ENCODE measurements at places on chromosomes 7 and 10. TPM values are rescaled to one million over a fixed set of nuclear protein-coding genes. Genes with fewer than 3 reads are reported as not detected.

DNA sequence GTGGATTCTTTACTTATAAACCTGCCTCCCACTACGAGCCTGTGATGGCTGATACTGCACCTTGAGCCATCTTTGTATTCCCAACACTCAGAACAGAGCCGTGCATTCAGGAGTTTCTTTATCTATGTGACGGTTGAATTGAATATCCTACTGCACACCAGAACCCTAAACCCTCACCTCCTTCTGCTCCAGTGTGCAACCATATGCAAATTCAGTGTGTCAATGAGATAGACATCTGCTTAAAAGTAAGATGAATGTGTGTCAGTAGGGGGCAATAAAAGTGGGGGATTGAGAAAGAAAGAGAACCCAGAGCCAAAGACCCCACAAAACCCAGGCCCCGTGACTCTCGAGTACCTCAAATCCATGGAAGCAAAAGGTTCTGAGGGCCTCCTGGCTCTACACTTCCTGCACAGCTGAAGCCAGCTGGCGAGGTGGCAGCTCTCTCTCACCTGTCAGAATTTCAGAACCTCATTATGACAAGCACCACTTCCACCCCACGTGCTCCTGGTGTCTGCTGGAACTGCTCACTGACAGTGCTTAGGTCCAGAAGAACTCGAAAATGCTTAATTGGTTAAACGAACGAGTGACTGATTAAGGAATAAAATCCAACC, 143.3 kb upstream of the GPR26 start:
- no peak for DNase-seq

DNA sequence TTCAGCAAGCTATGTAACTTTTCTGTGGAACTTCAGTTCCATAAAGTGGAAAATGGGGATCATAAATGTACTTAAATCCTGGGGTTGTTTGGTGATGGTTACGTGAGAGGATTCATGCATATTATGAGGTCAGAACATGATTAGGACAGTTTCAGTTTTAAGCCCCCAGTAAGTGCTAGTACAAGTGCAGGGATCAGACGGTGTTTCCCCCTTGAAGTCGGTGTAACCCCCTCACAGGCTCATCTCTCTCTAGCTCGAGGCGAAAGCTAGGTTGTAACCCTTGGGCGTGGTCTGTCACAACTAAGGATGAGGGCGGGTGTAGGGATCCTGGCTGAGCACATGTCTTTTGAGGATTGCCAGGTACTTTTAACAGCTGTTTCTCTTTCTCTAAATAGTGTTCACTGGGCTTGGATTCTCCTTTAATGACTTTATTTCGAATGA, 84.7 kb downstream of the SPAG6 start:
- peak; percentile 28 for DNase-seq

KIFBP gene
- total RNA-seq, result 42.5 TPM

DNA sequence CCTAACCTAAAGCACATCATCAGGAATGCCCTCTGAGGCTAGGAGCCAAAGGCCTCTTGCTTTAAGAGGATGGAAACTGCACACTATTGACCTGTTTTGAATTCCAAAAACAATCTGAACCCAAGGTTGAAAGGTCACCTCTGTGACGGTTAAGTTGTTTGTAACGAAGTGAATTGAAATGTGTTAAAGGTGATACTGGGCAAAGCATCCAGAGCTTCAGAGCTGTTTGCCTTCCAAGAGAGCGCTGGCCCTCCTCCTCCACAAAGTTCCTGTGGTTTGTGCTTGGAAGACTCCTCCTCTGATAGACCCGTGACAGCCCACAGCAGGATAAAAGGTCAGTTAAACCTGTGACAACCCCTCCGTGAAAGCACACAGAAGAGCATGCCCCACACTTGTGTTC, 133.7 kb upstream of the CTTNBP2 start:
- DNase-seq, result no peak

IDI2 gene
- total RNA-seq, result not detected

TRPV5 gene
- not detected for total RNA-seq

DNA sequence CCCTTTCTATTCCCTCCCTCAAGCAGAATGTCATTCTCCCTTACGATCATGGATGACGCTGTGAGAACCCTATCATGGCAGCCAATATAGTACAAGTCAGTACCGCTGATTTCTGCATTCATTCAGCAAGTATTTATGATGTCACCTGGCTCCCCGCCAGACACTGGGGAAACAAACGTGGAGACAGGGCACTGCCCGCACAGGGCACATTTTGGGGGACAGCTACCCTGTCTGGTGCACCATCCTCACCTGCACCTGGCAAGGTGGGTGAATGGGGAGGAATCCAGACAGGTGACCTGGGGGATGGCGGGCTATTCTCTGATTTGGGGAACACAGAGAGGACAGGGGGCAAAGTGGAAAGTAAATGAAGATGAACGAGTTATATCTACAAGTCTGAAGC, 28.4 kb downstream of the MKI67 start:
- DNase-seq, result no peak

GRCh38 chr7:111755383-111755782, 193.1 kb upstream of the IMMP2L start:
- DNase-seq, result no peak

DNA sequence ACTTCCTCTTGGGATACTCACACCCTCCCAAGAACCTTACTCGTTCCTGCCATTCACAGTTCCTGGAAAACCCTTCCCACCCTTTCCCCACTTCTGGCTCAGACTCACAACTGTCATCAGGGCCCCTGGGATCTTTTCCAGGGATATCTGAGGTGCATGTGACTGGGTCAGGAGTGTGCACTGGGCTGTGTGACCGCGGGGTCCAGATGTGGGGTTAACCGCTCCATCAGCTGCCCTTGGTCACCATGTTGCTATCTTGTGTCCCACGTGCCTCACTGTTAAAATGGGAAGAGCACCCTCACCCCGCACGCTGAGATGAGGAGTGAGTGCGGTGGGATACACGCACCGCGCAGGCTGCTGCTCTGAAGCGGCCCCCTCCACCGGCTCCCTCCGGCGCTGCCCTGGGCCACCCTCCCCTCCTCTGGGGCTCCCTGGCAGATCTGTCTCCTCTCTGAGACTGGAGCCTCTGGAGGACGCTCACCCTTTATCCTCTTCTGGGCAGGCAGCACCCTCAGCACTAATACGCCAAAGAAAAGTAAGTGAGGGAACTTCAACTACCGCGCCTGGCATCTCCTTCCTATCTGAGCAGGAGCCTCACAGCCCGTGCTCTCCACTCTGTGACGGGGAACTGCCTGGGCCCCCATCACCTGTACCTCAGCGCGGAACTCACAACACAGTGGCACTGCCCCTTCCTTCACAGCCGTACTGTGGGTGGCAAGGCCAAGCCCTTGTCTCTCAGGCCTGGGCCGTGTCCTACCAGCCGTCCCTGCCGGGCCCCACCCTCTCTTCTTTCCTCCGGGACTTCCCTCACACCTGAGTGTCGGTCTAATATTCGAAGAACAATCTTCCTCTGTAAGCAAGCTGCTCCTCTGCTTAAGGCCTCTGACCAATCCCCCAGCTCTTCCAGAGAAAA, 15.6 kb downstream of the COBL start:
- DNase-seq, result no peak

GRCh38 chr7:125033506-125033905, 103.9 kb upstream of the POT1 start:
- DNase-seq, result no peak

DNA sequence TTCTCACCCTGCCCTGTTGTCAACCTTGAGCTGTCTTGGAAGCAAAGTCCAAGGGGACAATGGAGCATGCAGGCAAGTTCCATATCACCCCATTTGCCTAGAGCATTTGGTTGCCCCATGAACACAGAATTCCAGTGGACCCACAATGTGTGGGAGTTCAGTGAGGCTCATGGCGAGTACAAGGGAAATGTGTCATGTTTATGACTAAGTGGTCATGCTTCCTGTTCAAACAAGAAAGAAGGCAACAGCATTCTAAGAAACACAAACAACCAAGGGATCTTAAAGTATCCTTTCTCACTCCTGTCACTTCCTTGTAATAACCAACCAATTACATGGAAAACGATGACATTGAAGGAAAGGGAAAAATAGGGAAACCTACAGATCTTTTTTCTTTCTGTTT, 513.0 kb downstream of the INHBA start:
- DNase-seq, result peak; percentile 87

GRCh38 chr10:129844216-129844766, 119.8 kb downstream of the EBF3 start:
- no peak for DNase-seq

Measured in fibroblast of villous mesenchyme (primary cell).